ENCODE measurements at places on chromosomes 1 and 21.

GRCh38 chr1:5125208-5125607 is 470.8 kb downstream of the AJAP1 start:
- no peak for DNase-seq

DNA sequence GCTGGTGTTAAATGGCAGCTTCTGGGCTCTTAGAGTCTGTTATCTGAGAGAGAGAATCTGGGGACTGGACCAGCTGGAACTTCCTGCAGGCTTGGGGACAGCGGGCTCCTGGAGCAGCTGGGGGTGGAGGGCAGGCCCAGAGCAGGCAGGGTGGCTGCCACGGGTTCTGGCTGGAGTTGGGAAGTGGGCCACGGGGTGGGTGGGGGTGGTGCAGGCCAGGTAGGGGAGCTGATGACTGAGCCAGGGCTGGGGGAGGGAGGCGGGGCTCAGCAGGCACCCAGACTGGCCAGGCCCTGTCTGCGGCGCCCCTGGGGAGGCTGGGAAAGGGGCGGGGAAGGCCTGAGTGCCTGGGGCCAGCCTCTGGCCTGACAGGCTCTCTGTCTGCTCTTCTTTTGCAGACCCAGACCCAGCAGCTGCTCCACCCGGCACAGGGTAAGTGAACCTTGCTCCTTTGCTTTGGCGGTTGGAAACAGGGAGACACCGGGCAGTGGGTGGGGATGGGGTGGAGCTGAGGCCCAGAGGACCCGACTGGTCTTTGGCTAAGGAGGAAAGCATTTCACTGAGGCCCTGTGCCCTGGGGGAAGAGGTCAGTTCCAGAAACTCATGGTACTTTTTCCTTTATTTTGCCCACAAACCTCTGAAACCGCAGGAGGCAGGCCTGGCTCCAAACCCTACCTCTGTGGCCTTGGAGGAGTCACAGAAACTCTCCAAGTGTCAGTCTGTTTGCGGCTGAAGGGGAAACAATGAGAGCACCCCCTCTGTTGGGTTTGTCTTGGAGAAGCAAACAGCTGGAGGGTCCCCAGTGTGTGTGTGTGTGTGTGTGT is 48.8 kb downstream of the ARHGEF10L start:
- DNase-seq = no peak

DNA sequence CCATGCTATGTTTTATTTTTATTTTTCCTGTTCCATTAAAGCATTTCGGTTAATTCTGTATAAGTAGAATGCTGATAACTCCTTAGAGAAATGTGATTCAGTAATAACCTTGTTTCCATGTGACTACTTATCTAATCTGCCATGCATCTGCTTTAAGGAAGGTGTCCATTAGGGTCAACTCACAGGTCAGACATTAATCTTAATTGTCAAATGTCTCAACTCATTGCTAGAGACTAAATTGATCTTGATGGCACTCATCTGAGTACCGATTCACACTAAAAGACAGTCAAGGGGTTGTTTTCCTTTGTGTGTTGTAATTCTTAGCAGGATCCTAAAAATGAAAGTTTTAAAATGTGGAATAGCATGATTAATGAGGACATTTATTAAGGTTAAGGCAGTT is 41.8 kb downstream of the ITSN1 start:
- no peak for DNase-seq

- DNase-seq = no peak
Measured at GRCh38 chr1:31382379-31382989, 9.6 kb upstream of the FABP3 start.

- DNase-seq = no peak
Measured at GRCh38 chr1:90614872-90615271, 102.2 kb downstream of the BARHL2 start.
